ENCODE measurements at places on chromosomes 12 and 14.

DNA sequence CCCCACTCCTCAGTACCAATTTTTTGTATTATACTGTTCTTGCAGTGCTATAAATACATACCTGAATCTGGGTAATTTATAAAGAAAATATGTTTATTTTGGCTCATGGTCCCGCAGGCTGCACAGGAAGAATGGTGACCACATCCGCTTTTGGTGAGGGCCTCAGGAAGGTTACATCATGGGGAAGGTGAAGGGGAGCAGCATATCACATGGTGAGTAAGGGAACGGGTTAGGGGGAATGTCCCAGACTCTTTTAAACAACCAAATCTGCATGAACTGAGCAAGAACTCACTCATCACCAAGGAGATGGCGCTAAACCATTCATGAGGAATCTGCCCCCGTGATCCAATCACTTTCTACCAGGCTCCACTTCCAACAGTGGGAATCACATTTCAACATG lies 40.0 kb downstream of the OSBPL8 start:
- no peak for DNase-seq

- DNase-seq, result no peak
Observed at GRCh38 chr14:75469606-75470237, 41.9 kb downstream of the JDP2 start.

GRCh38 chr14:33808187-33808586 lies 142.7 kb downstream of the EGLN3 start:
- DNase-seq, result no peak

GRCh38 chr12:56382611-56383010 lies 20.0 kb upstream of the APOF start:
- no peak for DNase-seq

DNA sequence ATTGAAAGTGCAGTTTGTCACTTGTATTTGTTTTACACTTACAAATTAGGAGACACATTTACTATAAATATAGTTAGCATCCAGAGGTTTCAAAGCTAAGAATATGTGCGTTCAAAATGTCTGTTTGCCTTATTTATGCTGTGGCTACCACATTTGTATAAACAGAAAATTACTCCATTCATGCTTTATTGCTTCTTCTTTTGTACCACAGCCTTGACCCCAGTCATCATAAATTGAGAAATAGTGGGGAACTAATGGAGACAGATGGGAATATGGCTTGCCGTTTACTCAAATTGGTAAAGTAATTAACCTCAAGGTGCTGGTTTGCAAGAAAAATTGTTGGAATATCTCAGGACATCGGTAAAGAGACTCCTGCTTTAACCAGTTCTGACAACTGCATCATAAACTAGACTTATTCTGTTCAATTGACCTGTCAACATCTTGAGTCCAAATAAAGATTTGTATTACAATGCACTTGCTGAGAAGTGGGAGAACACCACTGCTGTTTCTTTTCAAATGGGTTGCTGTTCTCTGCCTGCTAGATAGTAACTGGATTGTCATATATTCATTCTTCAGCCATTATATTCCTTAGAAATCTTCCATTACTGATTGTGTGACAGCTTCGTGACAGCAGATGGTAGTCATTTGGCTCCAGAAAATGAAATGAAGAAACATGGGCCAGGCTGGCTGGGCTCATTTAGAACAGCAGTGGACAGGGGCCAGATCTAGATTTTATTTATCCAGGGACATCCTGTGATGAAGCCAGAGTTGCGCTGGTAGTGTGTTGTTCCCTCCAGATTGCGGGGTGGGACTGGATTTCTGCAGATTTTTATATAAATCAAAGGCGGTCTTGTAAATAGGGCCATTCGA lies 354.4 kb downstream of the EGLN3 start:
- DNase-seq, result no peak

- DNase-seq, result no peak
Observed at GRCh38 chr12:78183824-78184223, 353.1 kb downstream of the NAV3 start.

DNA sequence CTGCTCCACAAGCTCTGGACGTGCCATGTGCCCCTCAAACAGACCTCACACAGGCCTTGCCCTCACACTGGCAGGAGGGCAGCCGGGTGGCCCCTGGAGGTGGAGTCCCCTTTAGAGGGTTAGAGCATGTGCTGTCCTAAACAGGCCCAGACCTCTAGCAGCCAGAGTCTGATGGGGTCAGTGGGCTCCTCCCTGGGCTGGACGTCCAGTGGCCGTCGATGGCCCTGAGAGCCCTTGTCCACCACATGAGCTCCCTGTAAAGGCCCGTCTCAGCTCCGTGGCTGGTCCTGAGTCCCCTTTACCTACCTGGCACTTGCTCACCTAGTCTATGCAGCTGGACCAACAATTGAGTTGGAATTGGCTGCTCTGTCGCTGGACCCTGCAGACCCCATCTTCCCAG lies 3.8 kb downstream of the TMEM179 start:
- no peak for DNase-seq

GRCh38 chr12:94603434-94604365 lies 46.7 kb downstream of the TMCC3 start:
- no peak for DNase-seq

GRCh38 chr14:99579120-99579836 lies 24.7 kb downstream of the CCDC85C start:
- no peak for DNase-seq

DNA sequence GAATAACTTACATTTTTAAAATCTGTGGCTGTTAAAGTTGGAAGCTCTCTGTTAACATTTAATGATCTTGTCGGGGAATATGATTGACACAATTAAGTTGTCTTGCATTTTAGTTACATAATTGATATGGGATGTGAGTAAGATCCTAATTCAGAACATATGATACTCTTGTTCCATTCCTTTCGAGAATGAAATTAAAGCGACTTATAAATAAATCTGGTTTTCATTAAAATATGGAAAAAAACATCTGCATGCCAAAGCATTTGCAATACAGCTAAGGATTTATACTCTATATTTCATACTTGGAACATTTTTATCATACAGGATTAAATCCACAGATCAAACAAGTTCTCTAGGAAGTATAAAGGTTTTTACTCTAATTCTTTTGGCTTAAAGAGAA lies 52.0 kb downstream of the SLC38A6 start:
- DNase-seq, result no peak

DNA sequence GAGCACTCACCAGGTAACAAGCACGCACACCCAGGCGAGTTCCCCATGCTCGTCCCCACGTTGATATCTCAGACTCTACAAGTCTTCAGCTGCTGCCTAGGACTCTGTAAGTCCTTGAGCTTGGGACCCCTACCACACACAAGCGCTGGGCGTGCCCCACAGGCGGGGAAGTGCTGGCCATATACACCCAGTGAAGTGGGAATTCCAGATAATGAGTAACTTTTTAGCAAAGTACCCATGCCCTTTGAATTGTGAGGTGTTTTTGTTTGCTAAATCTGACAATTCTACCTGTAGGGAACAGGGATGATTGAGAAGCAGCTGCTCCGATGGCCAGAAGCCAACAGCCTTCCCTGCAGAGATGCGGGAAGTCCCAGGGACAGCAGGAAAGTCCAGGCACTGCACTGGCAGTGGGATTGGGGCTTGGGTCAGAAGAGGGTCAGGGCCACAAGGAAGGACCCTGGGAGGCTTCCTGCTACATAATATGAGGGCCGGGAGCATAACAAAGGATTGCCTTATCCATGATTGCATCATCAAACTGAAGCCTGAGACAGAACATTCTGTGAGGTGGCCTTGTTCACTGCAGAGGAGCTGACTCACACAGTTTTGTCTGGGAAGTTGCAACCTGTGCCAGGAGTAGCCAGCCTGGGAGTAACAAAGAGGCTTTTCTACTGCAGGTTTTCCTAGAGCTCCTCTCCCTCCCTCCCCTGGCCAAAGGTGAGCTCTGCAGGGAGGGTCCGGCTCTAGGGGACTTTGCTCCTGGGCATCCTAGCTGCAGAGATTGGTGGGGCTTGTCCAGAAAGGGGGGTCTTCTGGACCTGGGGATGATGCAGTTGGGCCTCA lies 13.2 kb upstream of the SERPINA3 start:
- peak; percentile 34 for DNase-seq

DNA sequence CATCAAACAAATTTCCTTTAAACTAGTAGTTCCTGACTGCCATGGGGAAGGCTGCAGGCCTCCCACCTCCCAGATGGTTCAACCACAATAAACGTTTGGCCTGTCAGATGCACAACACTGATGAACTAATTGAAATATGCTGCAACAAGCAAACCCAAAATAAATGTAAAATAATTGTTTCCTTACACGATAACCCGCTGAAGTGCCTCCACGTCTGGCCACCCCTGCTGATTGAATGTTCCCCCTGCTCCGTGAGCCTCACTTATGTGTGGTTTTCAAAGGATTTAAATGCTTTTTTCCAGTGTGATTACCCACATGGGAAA lies 8.4 kb downstream of the PITPNM2 start:
- DNase-seq, result no peak

- no peak for DNase-seq
Observed at GRCh38 chr14:61528591-61529021, 166.7 kb upstream of the HIF1A start.

- DNase-seq, result no peak
Observed at GRCh38 chr14:105061428-105062047, 3.7 kb downstream of the GPR132 start.

- DNase-seq, result peak; percentile 91
Observed at GRCh38 chr14:100306998-100307765, 938 bp upstream of the SLC25A29 start.

Measured in retina (tissue), 1 donor.